Stimulated activated CD8-positive, alpha-beta memory T cell treated with anti-CD3 and anti-CD28 coated beads, Interleukin-4, amount 100 ng/mL, for 48 hours (primary cell): ENCODE measurements at places on chromosomes 3 and 15.

- DNase-seq = no peak
These were observed 140.3 kb upstream of the SEMA6D start for GRCh38 chr15:47577000-47577399.

DNA sequence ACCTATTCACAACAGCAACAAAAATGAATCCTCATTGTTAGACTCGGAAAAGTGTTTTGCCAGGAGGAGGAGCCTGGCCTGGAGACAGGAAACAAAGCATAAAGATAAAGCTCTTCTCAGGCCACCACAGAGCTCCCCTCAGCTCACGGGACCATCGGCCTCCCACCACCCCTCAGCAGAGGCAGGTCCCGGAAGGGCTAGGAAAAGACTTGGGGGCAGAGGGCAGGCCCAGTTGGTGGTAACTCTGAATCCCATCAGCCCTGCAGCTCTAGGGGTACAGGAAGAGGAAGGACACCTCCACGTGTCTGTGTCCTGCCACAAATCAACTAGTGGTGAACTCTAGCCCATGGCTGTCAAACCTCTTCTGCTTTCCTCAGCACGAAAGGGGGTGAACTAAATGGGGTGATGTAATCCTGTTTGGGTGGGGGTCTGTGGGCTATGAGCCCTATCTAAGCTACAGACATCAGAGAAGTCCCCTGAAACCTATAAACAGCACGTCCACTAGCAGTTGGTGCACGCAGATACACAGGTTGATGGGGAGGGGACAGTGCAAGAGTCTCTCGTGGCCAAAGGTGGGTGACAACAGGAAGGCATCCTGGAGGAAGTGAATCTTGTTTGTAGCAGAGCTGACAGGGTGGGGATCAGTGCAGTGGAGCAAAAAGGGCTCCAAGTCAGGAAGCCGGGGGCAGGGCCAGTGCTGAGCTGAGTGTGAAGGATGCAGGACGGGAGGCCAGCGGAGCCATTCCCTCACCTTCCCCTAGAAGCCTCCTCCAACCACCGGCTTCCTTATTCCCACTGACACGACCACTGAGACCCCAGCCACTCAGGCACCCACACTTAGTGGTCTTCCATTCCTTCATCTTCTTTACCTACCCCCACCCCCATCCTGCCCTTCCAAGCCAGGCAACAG is 111.1 kb upstream of the HACD2 start:
- no peak for DNase-seq

DNA sequence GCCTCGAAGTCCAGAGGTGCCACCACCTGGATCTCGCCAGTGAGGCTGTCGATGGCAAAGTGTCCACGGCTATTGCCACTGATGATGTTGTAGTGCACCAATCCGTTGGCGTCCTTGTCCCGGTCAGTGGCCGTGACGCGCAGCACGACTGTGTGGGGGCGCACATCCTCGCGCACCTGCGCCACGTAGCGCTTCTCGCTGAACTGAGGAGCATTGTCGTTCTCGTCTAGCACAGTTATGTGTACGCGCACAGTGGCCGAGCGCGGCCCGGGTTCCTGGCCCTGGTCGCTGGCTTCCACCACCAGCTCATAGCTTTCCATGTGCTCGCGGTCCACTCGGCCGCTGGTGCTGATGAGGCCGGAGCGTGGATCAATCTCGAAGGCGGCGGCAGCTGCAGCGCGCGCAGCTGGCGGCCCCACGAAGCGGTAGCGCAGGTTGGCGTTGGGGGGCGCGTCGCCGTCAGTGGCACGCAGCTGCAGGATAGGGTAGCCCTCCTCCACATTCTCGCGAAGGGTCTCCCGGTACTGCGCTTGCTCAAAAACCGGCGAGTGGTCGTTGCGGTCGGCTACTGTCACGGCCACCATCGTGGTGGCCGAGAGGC is 1.8 kb downstream of the CELSR3 start:
- DNase-seq = no peak

DNA sequence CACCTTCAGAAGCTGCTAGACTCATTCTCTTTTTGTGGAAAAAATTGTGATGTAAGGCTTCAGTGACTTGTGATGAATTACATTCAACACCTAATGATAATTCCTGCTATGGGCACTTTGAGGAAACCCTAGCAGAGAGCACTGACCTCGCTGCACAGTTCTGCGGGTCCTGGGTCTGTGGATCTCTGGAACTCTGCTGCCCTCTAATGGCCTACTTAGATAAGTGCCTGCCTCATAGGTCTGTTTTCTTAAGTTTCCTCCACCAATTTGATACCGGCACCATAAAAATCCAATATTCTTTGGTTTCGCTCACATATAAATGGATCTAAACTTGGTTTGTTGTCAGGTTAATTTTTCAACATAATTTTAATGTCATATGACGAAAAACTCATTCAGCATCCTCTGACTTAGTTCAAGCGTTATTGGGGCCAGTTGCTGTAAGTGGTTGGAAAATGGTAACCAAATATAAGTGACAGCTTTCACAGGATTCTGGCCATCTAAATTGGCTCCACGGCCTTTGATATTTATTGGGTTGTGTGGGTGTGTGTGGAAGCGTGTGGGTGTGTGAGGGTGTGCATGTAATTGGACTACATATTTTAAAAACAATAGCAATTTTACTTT is 10.4 kb downstream of the SLITRK3 start:
- DNase-seq = peak; percentile 44

DNA sequence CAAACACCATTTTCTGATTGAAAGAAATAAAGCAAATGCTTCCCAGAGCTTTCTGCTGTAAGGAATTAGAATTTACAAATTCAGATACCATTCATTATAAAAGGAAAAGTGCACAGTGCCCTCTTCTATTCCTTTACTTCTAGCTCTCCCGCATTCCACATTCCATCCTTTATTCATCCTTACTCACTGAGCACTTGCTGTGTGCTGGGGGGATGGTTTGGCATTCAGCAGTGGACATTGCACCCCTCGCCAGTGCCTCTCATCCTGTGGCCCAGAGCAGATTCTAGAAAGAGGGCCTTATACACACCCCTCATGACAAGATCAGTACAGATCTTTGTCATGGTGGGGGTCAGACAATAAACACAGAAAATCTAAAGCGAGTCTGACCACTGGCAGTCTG is 73.0 kb downstream of the MGLL start:
- no peak for DNase-seq

- no peak for DNase-seq
These were observed 203.2 kb downstream of the CGGBP1 start for GRCh38 chr3:87855616-87856015.

DNA sequence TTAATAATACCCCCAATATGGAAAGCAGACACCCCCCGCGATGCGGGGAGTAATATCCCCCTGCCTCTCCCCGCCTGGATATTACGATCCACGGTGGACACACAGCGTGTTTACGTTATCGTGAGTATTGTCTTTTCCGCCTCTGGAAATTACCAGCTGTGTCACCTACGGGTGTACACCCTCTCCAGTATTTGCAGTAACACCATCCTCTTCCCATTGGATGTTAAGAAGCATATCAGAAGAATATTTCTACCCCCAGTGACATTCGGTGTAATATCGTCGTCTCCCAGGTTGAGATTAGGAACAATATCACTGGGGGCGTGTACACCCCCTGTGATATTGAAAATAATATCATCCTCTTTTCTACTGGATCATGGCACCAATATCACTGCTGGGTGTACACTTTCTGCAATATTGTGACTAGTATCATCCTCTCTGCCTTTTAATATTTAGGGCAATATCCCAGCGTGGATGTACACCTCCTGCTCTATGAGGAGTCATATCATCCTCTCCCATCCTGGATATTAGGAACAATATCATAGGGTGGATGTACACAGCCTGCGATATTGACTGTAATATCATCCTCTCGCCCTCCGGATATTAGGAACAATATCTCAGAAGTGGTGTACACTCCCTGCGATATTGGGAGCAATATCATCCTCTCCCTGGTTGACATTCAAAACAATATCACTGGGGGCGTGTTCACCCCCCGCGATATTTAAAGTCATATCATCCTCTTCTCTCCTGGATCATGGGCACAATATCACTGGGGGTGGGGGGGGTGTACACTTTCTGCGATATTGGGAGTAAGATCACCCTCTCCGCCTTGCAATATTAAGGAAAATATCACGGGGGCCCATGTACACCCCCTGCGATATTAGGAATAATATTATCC is 20.3 kb upstream of the BMF start:
- DNase-seq = no peak

DNA sequence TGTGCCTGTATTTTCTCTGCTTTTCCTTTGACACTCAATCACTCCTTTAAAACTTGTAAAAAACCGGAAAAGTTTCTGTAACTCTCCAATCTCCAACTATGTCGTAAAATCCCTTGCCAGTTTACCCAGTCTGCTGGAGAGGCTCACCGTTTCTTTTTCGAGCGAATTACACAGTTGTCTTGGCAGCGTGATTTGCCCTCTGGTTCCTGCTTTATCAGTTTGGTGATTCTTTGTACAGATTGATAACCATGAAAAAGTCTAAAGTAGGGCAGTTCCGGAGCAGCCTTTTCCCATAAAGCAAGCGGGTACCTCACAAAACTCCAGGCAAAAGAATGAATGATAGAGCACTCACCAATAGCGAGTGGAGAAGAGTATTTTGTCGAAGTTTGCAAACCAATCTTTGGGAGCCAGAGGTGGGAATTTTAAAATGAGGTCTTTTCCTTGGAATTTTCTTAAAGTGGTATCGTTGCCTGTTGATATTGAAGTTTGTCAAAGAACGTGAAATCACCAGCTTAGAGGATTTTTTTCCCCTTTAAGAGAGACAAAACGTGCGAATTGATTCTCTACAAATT is at the start of gene TTC23:
Gene TTC23, minus strand, starts transcription at position 312 of the 572 bp plus-strand sequence. CDS start 20,869 bp downstream, outside the sequence.
- DNase-seq = no peak

- DNase-seq = no peak
These were observed 27.8 kb downstream of the ATP1B3 start for GRCh38 chr3:141904203-141904602.

DNA sequence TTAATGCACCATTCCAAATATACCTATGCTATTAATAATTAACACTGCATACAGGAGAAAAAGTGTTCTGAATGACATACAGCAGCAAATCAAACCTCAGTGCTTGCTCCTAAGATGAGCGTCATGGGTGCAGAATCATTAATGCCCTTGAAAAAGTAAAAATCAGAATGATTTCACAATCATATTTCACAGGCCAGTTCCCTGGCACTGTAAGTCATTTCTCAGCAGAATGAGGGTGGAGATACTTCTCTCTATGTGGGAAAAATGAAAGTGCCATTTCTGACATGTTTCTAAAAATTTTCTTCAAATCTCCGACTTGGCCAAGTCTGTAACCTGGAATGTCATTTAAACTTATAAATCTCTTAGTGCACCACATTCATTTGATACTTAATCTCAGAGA is 549.8 kb upstream of the AGTR1 start:
- DNase-seq = no peak

DNA sequence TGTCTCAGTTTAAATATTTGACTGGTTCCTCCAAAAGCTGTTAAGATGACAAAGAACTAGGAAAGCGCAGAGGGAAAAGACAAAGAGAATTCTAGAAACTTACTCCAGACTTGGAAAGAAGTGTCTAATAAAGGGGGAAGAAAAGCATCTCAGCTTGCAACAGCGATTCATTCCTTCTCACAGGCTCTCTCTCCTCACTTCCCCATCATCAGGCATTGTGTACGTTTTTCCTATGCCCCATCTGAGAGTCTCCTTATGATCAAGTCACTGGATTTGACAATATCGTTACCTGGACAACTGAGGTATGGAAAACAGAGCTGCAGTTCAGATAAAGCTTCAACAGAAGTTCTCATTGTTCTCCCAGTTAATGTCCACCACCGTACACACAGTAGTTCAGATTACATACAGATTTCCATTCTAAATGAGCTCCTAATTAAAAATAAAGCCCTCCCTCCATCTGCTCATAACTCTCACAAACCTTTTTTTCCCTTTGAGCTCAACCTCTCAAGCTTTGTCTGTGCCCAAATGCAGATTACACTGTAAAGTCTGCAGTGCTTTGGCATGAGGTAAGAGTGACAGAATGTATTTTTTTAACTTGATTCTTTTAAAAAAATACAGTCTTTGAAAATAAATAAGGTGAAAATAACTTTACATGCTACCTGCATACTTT is 254.4 kb upstream of the THBS1 start:
- no peak for DNase-seq

DNA sequence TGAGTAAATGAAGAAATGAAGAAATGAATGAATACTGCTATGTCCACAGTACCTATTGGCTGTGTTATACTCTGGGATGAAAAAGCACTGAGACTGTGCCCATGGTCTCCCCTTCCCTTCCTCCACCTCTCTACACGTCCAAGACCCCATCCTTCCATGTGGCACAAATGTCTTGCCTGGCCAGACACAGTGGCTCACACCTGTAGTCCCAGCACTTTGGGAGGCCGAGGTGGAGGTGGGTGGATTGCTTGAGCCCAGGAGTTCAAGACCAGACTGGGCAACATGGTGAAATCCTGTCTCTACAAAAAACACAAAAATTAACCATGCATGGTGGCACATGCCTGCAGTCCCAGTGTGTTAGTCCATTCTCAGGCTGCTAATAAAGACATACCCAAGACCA is 200.1 kb downstream of the FAM43A start:
- no peak for DNase-seq

- DNase-seq = peak; percentile 70
These were observed 17.6 kb upstream of the CCDC174 start for GRCh38 chr3:14633819-14634424.

DNA sequence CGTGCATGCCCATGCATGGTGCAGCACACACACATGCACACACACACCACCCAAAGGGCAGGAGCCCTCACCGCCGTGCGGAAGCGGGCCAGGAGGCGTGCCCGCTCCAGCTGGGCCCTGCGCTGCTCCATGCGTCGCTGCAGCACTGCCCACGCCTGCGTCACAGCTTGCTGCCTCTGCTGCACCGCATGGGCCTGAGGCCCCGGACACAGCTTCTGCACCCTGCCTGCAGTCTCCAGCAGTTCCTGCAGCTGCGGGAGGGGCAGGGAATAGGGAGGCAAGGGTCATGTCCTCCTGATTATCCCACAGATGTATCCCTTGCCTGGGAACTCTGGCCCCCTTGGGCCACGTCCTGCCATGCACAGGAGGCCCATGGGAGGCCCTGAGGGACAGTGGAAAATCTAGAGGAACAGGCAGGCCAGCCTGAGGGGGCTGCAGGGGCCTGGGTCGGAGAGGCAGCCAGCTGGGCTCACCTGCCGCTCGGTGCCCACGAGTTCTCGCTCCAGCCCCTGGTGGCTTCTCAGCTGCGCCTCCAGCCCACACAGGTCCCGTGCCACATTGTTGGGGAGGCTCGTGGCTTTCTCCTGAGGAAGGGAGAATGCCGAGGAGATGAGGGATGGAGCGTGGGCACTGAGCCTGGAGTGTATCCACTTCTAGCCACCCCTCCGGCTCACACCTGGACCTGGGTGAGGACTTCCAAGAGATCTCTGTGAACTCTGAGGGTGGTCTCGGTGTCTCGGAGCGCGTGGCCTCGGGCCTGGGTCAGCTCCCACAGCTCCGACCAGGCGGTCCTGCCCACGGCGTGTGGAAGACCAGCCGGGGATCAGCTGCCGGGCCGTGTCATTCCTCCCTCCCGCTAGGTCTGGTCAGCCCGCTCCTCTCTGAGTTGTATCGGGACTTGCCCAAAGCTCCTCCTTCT is 23.8 kb downstream of the SPTBN5 start:
- DNase-seq = no peak

- no peak for DNase-seq
These were observed 12.8 kb downstream of the INSYN1 start for GRCh38 chr15:73740152-73741048.

GRCh38 chr15:29785136-29785535 is 37.1 kb downstream of the TJP1 start:
- no peak for DNase-seq
